Nephron progenitor cell (in vitro differentiated cells): ENCODE measurements at places on chromosomes 2 and 18.

GRCh38 chr18:67041334-67041733 is 437.4 kb upstream of the CDH19 start:
- no peak for DNase-seq

GRCh38 chr18:8595445-8595844 is 13.8 kb upstream of the RAB12 start:
- DNase-seq = no peak

GRCh38 chr18:24567199-24567598 is 106.8 kb downstream of the HRH4 start:
- no peak for DNase-seq

DNA sequence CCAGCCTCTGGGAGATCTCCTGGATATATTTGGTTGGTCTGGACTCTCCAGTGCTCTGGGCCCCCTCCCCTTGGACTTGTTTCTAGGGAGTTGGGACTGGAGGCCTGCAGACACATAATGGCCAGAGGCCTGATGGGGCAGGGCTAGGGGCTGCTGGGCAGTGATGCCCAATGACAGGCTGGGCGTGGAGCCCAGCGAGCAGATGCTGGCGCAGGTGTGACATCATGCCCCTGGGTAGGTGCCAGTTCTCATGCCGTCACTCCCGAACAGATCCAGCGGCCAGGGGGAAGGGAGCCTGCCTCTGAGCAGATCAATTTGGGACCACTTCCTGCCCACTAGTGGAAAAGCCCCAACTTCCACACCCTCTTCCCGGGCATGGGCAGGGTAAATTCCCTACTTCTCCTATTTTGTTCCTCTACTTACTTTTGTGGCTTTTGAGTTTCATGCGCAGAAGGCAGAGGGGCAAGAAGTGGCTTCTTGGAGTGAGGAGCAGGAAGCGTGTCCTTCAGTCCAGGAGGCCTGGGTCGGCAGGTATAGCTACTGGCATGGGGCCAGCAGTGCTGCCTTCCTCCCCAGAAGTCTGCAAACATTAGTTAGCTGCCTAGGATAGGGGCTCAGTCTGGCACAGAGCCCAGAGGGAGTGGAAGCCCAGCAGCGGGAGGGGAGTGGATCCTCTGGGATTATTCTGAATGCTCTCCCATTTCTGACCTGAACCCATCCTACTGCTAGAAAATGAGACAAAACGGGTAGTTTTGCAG is 6.1 kb downstream of the MPV17 start:
- no peak for DNase-seq

- peak; percentile 29 for DNase-seq
These were observed 19.3 kb upstream of the LOXHD1 start for GRCh38 chr18:46676182-46676835.

DNA sequence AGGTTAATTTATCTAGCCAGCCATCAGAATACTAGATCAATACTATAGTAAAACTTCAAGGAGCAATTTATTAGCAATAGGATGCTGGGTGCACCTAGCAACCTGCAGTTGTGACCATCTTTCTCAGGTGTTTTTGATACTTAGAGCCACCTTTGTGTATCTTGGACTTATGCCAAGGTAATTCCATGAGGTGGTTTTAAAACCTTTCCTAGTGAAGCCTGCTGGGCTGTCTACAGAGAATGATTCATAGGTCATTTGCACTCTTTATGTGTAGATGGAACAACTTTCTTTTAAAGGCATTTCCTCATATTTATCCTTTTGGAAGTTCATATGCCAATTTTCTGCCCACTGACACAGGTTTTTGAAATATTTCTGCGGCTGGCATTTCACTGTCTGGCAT is 1030.1 kb upstream of the POU3F3 start:
- DNase-seq = no peak

- no peak for DNase-seq
These were observed 69.3 kb downstream of the LBH start for GRCh38 chr2:30300456-30301221.

GRCh38 chr2:12288048-12288447 is 428.7 kb upstream of the TRIB2 start:
- no peak for DNase-seq

DNA sequence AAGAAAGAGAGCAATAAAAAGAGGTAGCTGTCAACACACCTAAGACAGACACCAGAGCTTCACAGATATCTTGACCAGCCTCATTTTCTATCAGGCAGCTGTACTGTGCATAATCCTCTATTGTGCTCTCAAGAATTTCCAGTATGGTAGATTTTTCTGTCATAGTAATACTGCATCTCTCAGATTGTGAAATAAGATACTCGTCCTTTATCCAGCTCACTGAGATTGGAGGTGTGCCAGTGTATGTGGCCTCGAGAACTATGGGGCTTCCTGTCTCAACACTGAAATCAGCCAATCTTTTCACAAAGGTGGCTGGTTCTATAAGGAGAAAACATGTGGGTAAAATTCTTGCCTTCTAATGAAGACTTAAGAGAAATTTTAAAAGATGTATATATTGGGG is 88.9 kb downstream of the TTN start:
- no peak for DNase-seq

- no peak for DNase-seq
These were observed 209.8 kb upstream of the HDAC4 start for GRCh38 chr2:239610457-239611221.

DNA sequence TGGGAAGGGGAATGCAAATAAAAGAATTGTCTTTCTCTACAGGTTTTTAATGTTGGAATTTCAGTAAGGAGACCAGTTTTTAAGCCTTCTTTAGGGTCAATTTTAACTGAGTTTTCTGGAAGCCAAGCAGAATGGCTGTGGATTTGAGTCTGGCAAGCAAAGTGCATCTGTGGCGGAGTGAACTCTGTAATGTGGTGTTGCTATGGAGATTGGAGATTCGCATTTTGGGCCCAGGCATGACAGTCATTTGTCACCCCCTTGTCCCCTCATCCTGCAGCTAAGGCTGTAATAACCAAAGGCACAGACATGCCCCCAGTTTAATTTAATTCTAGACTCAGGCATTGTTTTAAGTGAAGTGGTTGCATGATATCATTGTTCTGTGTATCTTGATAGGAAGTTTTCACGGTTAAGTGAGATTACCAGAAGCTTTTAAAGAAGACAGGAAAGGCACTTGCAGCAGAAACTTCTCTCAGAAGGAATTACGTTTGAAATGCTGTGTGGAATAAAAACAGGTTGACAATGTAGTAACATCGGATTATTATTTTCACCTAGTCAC is 30.6 kb downstream of the ARMC9 start:
- no peak for DNase-seq

DNA sequence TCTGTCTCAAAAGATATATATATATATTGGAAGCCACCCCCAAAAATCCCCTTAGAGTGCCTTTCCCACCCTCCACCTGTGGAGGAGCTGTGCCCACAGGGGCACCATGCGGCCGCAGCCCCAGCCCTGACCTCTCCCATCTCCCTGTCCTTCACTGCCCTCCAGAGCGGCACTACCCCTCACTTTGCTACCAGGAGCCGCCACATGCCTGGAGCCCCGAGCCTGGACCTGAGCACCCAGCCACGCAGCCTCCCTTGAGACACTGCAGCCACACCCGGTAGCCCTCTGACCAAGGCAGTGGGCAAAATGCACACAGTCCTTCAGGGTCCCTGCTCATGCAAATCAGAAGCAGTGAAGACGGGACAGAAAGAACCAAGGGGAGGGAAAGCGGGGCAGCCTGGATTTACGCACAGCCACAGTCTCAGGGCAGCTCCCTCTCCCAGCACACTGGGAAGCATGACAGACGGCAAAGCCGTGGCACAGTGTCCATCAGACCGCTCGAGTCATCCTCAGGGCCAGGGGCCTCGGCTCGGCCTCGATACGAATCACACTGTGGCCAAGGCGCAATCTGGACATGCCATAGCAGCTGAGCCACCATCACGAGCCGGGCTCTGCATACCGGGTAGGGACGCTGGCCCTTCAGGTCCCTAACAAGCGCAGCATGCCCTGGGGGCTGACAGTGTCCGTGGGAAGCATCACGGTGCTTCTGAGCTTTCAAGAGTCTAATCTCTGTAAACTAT is 10.1 kb downstream of the HDAC4 start:
- no peak for DNase-seq

DNA sequence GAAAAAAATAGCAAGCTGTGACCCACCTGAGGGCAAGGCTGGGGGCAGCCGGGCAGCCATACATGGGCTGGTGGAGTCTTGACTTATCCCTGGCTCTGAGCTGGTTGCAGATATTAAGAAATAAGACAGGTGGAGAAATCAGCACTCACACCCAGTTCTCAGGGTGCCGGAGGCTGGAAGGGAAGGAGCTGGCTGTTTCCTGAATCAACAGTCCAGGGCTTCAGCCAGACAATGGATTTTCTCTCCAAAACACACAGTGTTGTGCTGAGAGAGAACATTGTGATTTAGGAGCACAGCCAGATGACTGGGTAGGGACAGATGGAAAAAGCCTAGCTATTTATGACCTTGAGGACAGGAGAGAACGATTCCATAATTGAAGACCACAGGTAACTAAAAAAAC is 208.8 kb downstream of the LDLRAD4 start:
- no peak for DNase-seq

DNA sequence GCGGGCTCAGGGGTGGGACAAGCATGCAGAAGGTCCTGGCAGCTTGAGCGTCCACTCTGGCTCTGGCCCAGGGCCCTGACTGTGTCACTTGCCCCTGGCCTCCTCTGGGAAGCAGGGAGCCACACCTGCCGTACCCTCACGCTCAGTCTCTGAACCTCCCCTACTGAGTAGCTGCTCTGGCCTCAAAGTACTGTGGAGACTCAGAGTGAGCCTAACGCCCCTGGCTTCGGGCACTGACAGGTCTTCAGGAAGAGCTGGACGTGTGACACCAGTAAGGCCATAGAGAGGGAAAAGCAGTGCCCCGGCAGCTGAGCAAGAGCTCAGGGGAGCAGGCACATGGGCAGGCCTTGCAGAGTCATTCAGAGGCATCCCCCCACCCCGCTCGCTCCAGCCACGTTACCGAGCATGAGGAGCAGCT is 73.3 kb downstream of the SFXN5 start:
- no peak for DNase-seq

- DNase-seq = no peak
These were observed 169.2 kb downstream of the XIRP2 start for GRCh38 chr2:167057446-167057845.

- DNase-seq = no peak
These were observed 1.3 kb upstream of the CLIP4 start for GRCh38 chr2:29113891-29114321.

DNA sequence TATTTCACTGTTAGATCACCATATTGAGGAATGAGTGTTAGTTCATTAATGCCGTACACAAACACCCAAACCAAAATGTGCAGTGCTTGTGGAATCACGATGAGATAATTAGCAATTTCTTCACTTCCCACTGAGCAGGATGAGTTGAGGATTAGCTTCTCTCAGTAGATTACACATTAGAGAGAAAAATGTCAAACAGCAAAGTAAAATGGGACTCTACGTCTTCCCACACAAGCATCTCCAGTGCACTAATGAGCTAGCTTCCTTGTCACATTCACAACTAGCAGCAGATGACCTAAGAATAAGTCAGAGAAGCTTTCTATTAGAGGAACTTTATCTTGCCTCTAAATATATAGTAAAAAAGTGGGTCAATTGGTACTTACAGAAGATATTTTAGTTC is 926.9 kb downstream of the TSN start:
- no peak for DNase-seq

- DNase-seq = no peak
These were observed 67.3 kb upstream of the MAL start for GRCh38 chr2:94958245-94958644.

DNA sequence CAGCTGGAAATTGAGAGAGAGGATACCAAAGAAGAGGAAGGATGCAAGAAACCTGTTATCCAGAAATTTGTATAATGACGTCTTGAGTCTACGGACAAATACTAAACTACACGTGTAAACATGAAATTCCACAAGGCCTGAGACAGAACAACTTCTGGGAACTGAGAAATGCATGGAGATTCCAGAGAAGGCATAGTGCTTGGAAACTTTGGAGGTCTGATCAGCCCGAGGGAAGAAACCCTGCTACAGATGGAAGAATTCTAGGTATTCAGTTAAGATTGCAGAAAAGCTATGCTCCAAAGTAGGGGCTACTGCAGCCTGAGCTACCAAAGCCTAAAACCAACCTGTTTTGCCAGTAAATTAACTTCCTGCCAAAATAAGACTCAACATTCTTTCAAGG is 120.4 kb downstream of the PDCL3 start:
- no peak for DNase-seq

- no peak for DNase-seq
These were observed 487.3 kb upstream of the VWC2L start for GRCh38 chr2:213923543-213923942.

GRCh38 chr2:201171259-201171814 is 11.6 kb upstream of the CASP10 start:
- no peak for DNase-seq

GRCh38 chr18:31225668-31226067 is 63.0 kb upstream of the DSC1 start:
- no peak for DNase-seq

DNA sequence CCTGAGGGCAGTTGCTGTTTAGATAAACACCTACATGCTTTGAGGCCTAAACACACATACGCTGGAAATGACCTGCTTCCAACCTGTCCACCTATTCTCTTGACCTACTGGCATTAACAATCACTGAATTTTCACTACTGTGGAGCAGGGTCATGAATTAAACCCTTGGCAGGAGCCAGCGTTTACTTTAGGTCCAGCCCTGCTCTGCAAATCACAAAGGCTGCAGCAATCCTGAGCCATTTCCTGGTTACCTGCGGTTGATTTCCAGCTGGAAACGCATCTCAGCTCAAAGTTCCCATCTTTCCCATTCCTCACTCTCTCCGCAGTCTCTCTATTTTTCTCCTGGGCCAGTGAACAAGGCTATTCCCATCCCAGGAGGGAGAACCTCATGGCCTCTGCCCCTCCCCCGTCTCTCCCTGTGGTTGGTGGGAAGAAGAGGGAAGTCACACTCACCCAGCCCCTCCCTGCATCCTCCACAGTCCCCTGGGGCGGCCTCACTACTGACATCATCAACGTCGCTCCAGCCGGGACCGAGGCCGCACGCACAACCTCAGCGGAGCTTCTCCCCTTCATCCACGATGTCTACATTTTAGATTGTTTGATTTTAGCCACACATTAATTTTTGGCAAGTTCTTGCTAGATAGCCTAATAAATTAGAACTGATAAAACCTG is 84.5 kb upstream of the SNTG2 start:
- DNase-seq = peak; percentile 56

DNA sequence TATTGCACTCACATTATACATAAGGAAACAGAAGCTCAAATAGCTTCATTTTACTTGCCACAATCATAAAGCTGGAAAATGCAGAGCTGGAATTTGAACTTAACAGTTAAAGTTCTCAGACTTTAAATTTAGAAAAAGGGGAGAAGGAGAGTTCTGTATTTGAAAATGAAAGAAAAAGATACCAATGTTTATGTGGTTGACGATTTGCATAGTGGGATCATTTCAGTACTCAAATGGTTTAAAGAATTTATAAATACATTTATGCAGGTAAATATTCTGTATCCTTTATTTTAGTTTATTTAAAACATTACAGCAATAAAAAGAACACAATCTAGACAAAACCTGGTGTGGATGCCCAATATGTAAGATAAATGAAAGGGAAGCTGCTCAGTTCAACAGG is 25.5 kb upstream of the STAT4 start:
- no peak for DNase-seq

DNA sequence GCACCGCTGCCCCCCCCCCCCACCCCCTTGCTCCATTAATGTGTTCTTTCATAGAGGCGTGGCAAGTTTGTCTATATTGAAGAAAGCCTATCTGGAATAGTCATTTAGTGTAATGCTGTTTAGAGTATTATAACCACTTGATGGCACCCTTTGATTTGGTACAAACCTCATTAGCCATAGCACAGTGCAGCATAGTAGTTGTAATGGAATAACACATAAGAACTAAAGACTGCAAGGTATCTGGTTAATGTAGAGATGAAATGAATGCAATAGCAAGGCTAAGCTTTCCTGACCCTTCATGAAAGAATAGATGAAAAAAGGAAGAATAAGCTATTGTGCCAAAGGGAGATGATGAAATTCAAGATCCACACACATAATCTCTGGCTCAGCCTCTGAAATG is 81.9 kb downstream of the EHBP1 start:
- no peak for DNase-seq
